Endothelial cell of umbilical vein (primary cell): ENCODE measurements at places on chromosomes 6 and 20.

- no peak for DNase-seq
Observed at GRCh38 chr20:57417830-57418780, 26.9 kb downstream of the RBM38 start.

- DNase-seq: no peak
Observed at GRCh38 chr20:19288061-19288460, 75.6 kb downstream of the SLC24A3 start.

GRCh38 chr6:125193208-125193607, 39.6 kb downstream of the TPD52L1 start:
- DNase-seq: no peak

DNA sequence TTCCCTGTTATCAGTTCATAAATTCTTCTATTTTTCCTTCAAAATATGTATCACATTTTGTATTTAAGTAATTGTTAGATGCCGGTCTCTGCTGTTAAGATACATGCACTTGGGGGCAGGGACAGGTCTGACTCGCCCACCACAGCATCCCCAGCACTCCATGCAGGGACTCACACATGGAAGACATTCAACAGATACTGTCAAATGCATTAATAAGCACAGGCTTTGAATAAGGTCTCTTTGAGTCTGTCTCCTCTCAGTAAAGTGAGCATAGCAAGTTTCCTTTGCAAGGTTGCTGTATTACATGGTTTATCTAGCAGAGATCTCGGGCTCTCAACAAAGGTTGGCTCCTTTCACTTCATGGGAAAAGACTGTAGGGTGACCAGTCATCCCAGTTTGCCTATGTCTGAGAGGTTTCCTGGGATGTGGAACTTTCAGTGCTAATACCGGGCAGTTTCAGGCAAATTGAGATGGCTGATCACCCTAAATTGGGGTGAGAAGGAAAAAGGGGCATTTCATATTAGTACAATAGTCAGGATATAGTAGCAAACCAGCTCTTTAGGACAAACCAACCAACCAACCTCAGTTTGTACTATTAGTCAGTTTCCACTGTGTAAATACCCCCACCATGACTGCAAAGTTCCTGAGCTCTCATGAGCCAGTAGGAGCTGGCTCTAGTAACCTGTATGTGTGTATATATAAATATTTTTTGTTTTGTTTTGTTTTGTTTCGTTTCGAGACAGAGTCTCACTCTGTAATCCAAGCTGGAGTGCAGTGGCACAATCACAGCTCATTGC, 15.0 kb downstream of the JPH2 start:
- DNase-seq: no peak

GRCh38 chr20:45821947-45822346, 5.2 kb downstream of the TNNC2 start:
- no peak for DNase-seq

DNA sequence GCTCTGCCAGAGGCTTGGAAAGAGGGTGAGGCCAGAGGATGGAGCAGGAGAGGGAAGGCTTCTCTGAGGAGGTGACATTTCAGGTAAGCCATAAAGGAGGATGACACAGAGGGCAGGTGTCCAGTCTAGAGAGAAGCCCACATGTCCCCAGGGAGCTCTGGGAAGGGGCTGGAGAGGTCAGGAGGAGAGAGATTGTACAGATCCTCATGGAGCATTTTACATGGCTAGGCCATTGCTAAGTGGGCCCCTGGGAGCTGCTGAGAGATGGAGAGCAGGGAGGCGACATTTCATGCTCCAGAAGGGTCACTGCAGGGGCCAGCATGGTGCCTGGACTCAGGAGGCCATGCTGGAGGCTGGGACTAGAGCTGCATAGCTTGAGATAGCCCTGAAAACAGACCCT, 124.5 kb downstream of the TOX2 start:
- DNase-seq: no peak
